ENCODE measurements at places on chromosomes 2 and 18.

DNA sequence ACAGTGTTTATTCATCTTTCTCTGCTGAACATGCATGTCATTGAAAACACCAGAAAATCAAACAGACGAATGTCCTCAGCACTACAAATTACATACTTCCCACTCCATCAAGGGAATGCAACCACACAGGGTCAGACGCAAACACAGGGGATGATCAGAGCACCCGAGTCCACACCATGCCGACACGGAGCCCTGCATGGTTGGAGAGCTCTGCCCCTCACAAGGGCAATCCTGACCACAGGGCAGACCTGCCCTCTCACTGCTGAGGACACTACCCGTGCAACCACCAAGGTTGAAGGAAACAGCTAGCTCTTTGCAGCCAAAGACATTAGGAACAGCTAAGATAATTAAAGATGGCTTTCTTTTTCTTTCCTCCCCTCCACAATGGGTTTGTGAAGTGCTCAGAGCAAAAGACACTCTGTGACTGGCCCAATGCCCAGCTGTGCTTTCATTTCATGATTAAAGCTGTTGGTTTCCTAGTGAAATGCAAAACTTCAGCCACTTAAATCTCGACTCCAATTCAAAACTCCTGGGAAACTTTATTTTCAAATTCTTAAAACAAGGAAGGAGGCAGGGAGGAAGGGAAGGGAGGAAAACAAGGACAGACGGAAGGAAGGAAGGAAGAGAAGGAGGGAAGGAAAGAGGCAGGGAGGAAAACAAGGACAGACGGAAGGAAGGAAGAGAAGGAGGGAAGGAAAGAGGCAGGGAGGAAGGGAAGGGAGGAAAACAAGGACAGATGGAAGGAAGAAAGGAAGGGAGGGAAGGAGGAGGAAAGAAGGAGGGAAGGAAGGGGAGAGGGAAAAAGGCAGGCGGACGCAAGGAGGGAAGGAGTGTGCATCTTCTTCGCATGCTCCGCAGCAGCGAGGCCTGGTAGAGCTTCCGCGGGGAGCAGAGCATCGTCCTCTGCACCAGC is 65.8 kb downstream of the NDUFA10 start:
- DNase-seq: no peak

- no peak for DNase-seq
Measured at GRCh38 chr2:20456636-20457426, 10.0 kb downstream of the RHOB start.

GRCh38 chr2:165645930-165646831 is 147.9 kb downstream of the GALNT3 start:
- DNase-seq: no peak

- DNase-seq: no peak
Measured at GRCh38 chr18:42578792-42579191, 536.7 kb downstream of the RIT2 start.

- no peak for DNase-seq
Measured at GRCh38 chr2:65393743-65394422, 38.5 kb downstream of the SPRED2 start.

Data from activated T-cell treated with anti-CD3 and anti-CD28 coated beads for 1 hour (primary cell).